ENCODE measurements at places on chromosomes 11 and 22.

DNA sequence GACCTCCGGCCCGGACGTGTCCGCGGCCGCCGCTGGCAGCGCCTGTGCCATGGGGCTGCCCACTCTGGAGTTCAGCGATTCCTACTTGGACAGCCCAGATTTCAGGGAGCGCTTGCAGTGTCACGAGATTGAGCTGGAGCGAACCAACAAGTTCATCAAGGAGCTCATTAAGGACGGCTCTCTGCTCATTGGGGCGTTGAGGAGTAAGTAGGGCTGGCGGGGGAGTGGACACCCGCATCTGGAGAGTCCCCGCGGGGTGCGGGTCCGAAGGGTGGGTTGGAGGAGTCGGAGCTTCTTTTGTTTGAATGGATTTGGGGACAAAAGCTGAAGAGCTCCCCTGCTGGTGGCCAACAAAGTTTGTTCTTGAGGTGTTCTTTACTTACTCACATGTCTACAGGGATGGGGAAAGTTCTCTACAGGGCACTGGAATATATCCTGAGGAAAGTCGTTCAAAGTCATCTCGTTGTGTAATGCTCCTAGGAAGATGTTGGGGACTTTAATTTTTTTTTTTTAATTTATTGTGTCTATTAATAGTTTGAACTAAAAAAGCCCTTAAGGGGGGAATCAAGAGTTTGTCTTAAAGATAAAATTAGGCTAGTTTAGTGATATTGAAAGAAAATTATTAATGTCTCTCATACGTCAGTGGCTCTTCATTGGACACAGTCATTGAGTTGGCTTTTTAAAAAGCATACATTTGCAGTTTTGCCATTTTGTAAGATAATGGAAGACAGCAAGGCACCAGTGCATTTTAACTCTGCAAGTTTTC lies 725 bp downstream of the ARHGAP42 start:
- no peak for DNase-seq

GRCh38 chr11:106491751-106492150 lies 414.3 kb downstream of the AASDHPPT start:
- no peak for DNase-seq

- no peak for DNase-seq
Measured at GRCh38 chr11:130157101-130157500, 2.5 kb upstream of the ST14 start.

DNA sequence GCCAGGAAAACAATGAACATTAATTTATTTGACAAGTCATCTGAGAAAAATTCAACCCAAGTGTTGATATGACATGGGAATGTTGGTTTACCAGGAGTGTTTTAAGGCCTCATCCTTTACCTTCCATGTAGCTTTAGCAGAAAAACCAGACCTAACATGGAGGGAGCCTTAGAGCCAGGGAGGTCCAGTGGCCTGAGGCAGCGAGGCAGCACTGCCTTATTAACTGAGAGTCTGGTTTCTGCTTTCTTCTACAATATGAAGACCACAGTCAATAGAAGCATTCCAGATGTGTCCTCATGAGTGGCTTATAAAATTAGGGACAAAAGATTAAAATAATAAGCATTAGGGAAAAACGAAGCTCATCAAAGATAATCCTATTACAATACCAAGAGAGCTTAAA lies 61.5 kb downstream of the DKK3 start:
- DNase-seq = no peak

- DNase-seq = no peak
Measured at GRCh38 chr11:1521382-1522080, 35.0 kb upstream of the MOB2 start.

DNA sequence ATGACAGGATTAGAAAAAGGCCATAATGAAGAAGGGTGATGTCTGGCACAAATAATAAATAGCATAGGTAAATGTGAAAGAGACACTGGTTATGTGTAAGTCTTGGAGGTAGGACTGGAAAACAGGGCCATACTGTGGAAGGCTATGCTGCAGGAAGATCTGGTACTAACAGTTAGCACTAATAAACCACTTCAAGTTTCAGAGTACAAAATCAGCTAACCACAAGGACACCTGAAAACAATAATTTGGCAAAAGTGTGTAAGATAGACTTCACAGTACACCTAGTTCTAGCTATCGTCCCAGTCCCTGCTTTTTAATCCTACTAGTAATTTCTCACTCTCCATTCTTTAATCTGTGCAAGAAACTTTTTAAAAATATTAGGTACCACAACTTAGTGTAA lies 44.3 kb downstream of the CWF19L2 start:
- DNase-seq = no peak

- no peak for DNase-seq
Measured at GRCh38 chr11:10654811-10655150, 38.8 kb downstream of the IRAG1 start.

DNA sequence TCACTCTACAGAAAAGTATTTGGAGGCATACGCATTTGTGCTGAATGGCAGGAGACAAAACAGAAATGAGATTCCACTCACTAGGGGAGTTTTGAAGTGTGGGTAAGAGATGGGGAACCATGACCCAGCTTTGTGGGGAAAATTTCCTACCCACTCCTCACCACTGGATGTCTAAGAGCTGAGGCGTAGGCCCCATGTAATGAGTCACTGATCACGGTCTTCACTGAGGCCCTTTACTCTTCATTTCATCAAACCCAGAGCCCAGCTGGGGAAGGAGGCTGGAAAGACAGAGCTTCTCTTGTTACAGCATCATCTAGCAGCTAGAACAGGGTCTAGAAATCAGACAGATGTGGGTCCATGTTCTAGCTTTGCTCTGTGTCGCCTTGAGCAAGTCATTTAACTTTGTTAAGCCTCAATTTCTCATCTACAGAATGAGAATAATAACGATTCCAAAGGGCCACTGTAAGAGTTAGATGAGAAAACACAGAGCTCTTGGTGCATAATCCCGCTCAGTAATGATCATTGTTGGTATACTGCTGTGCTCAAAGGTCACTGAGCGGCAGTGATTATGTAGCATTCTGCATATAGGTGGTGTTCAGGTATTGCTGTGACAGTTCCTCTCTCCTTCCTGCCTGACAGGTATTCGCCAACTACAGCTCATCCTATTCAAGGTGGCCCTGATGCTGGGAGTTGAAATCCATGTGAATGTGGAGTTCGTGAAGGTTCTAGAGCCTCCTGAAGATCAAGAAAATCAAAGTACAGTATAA lies 97.2 kb downstream of the MICAL2 start:
- no peak for DNase-seq

DNA sequence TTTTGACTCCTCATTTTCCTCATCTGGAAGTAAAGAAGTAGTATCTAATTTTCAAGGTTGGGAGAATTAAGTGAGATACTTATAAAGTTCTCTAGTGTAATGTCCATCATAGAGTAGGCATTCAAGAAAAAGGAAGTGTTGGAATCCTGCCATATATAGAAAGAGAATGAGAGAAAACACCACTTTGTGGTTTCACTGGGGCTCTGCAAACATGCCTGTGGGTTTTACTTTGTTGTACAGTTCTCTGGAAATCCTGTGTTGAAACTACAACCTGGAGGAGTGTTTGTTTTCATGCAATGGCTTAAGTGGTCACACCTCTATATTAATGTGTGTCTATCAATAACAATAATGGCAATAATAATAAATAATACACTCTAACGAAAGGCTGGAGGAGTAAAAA lies 741.7 kb downstream of the NELL1 start:
- no peak for DNase-seq

- no peak for DNase-seq
Measured at GRCh38 chr11:77278595-77279506, 22.6 kb downstream of the GDPD4 start.

DNA sequence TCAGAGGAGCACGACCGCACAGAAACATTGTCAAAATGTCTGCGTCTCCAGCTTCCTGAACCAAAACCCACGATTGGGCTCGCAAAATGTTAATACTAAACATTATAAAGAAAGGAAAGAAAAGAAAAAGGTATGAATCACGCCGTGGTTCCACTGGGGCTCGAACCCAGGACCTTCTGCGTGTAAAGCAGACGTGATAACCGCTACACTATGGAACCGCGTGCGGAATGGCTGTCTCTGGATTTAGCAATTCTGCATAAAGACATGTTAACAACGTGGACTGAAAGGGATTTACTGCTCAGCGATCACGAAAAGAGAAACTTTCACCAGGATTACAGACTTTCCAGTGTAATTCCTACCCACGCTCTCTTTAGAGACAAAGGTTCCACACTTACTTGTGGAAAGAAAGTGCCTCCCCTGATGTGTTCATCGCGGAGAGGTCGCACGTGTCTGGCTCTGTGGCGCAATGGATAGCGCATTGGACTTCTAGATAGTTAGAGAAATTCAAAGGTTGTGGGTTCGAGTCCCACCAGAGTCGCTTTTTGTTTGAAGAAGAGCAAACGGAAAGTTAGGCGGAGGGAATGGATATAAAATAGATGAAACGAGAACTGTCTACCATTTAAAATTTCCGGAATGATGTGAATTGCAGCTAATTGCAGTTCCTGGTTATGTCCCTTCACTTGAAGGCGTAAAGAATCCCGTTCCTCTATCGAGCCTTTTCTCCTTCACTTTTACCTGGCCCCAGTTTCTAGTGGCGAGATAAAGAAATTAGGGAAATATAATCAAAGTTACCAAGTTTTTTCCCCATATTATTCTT lies 39.7 kb downstream of the OR4D9 start:
- DNase-seq = no peak
